ENCODE measurements at places on chromosomes 2 and 18.

DNA sequence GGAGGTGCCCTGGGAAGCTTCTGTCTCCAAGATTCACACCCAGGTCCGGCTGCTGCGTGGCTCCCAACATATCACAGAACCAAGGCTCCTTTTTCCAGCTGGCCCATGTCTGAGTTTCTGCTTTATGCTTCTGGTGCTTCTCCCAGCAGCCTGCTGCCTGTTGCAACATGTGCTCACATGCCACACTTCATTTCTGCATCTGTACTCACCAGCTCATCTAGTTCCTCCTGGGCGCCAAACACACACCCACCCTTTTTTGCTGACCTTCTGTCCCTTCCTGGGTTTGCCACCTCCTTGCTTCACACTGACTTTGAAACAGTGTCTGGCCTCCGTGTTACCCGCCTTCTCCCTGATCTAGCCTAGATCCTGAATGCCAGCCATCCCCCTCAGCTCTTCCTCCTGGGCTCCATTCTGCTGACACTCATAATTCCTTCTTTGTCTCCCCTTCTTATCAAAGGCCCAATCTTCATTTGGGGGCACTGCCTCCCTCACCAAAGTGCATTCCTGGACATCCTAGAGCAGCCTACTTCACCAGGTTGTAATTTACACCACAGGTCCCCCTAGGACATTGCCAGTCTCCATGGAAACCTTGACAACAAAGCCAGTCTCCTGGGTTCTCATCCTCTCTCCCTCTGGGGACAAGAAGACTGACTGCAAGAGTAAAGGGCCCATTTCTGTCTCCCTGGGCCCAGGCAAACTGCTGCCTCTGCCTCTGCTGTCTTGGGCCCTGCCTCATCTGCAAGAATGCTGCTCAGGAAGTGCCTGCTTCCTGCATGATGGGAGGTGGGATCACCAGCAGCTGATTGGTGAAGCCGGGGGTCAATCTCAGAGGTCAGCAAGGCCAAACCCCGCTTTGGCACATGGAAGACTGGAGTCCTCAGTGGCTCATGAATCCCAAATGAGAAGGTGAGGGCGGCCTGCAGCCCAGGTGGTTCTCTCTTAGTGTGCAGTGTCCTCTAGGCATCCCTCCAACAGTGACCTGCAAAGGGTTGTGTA, 13.9 kb upstream of the PROM2 start:
- no peak for DNase-seq

DNA sequence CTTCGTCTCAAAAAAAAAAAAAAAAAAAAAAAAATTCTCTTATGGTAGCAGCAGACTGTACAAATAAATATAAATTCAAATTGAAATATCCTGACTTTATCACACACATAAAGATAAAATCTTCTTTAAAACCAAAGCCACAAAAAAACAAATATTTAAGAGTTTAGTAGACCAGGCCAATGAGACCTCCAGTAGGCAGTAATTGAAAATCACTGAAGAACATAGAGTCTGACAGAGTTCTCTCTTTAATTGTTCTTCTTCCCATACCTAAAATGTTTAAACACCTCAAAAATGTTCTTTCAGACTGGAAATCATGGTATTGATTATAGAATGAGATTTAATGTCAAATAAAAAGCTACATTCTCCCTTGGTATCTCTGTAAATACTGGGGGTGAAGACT, 20.8 kb downstream of the PRPF40A start:
- no peak for DNase-seq

DNA sequence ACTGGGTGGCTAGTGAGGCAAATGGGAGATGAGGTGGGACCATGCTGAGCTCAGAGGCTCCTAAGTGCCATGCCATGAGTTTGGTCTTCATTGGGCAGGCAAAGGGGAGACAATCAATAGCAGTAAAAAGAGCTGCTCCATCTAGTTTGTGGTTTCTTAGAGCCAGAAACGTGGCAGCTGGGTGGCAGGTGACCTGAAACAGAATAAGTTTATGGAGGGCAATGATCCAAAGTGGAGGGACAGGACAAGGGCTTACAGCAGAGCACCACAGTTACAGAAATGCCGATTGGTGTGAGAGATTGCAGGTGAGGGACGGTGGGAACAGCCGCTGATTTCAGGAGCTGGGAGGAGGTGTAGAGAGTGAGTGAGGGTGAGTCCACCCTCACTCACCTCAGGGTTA, 237.0 kb downstream of the LPIN1 start:
- DNase-seq, result no peak

DNA sequence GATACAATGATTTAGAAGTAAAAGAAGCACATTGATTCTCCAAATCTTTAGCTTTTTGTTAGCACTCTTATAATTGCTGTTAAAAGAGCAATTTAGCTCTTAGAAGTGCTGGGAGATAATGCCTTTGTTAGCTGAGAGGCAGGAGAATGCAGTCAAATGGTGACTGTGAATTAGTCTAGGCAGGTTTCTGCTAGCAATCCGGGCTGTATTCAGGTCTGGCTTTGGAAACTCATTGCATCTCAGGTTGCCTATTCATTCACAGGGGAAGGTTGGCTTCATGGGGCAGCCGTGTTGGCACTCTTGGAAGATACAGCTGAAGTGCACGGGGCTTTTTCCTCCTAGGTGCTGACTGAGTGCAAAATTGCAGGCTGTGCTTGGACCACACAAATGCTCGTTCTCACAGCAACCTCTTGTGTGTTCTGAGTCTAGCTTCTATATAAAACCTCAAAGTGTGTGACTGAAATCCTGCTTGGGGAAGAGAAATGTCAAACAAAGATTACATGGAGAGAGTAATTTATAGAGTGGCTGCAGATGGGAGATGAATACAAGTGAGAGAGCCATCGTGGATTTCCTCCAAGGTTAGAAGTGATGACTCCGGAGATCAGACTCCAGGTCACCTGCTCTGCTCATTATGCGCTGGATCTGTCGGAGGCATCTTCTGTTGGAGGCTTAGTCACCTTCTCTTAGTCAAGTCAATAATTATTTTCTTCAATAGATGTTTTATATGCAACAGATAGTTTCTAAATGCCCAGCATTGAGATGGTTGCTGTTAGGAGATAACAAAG, 167.8 kb downstream of the PMAIP1 start:
- DNase-seq, result no peak

- no peak for DNase-seq
Measured at GRCh38 chr2:225030203-225030602, 12.1 kb downstream of the DOCK10 start.

- DNase-seq, result no peak
Measured at GRCh38 chr18:46318356-46318755, 214.2 kb downstream of the HAUS1 start.

GRCh38 chr2:7621018-7621814, 704.0 kb downstream of the RNF144A start:
- DNase-seq, result no peak

DNA sequence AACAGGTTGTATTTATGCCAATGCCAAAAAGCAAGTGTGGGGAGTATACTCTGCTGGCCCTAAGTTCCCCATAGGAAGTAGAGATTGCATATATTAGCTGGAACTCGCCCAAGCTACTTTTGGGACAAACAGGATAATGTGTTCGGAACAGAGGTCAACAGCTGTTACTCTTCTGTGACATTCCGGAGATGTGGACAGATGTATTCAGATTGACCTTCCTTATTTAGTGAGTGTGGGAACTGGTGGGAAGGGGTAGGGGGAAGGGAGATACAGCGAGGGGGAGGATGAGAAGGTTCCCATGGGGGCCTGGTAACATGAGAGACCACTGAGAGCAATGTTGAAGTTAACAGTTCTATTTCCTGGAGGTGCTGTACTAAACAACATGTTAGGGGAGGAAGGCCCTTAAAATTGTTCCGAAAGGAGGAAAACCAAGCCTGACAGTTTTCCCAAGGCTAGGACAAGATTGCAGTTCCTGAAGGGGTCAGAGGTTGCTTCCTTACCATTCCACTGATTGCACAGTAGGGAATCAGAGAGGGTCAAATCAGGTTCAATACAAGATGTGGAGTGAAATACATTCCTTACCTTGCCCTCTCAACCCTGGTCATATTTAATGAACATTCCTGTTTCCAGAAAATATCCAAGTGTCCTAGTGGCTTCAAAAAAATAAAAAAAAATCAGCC, 14.3 kb upstream of the CD28 start:
- no peak for DNase-seq

DNA sequence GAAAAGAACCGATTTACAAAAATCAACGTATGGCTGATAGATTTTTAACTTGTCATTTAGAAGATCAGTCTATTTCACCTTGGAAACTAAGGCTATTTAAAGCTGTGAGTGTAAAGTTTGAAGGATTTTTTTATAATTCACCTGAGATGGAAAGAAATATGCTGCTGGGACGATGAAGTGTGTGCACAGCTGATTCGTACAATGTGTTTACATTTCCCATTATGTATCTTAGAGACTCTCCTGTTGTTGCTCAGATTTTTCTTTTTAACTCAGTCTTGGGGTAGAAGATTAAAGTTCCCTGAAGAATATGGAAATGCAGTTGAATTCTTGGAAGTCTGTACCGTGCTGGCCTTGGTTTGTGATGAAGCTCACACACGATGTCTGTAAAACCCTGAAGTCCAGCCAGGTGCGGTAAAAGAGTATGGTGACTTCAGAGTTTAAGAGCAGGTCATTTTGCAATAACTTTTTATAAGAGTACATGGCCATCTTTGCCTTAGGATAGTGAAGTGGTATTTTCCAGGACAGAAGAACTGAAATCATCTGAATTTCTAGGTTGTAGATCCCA, 250.1 kb downstream of the PRKCE start:
- no peak for DNase-seq

- DNase-seq, result no peak
Measured at GRCh38 chr18:70074116-70074515, 126.4 kb upstream of the CD226 start.

- DNase-seq, result no peak
Measured at GRCh38 chr2:46826569-46827245, 88.9 kb downstream of the MCFD2 start.

DNA sequence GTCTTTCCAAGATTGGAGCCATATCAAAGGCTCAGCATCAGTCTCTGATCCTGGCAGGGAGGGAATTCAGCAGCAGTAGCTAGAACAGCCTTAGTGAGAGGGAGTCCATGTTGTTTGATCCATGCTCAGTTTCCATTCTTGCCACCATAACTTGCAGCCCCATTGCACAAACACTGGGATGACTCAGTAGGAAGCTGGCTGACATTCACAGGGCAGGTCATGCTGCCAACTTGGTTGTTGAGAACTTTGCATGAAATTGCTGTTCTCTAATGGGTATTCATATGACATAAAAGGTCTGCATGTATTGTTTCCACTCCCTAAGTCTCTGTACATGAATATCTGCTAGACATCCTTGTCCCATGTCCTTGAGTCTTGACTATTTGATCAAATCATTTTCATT, 29.9 kb upstream of the STAT4 start:
- no peak for DNase-seq

GRCh38 chr2:160670618-160671017, 177.0 kb upstream of the RBMS1 start:
- no peak for DNase-seq

GRCh38 chr2:232255033-232255432, 123.5 kb upstream of the ALPP start:
- no peak for DNase-seq

GRCh38 chr2:178860551-178860950, 53.3 kb upstream of the TTN start:
- DNase-seq, result no peak

GRCh38 chr2:213751446-213751845, 467.2 kb downstream of the SPAG16 start:
- no peak for DNase-seq

DNA sequence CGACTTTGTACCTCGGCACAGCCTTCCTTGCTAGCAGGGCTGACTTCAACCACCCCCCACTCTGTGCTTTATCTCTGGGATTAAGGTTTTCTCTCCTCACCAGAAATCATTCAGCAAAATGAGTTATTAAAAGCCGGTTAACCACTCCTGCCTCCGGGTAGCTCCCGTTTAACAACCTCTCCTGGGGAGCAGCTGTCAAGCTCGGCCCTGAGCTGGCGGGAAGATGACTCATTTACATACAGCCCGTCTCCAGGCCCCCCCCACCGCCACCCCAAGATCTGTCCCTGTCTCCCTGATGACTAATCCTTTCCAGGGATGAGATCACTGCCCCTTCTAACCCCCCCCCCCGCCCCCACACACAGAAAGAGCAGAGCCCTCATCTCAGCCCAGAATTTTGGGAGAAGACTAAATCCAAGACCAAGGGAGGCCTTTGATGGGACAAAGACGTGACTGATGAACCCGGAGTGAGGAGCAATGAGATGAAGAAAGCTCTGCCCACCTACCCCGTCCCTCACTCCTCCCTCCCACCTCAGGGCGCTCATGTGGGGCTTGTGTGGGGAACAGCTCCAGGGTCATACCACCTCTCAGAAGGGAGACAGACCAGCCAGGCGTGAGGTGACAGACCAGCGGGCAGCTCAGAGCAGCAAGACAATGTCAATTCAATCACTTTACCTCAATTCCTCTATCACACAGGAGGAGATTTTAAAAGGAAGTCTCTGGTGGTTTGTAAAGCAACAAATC, 131.4 kb downstream of the MSH2 start:
- DNase-seq, result no peak

DNA sequence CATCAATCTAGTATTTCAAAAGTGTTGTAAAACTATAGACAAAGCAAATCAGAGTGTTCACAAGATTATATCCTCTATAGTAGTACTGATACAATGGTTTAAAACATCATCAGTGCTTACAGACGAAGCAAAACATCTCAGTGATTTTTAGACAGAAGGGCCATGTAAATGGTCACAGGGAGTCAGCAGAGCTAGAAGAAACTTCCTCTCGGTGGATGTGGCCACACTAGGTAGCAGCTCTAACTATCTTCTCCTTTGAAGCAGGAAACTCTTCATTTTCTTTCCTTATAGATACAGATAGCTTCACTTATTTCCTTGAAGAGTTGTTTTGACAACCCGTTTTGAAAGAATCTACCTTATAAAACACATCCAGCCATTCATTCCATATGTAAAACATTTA, 80.4 kb upstream of the CD226 start:
- DNase-seq, result no peak

DNA sequence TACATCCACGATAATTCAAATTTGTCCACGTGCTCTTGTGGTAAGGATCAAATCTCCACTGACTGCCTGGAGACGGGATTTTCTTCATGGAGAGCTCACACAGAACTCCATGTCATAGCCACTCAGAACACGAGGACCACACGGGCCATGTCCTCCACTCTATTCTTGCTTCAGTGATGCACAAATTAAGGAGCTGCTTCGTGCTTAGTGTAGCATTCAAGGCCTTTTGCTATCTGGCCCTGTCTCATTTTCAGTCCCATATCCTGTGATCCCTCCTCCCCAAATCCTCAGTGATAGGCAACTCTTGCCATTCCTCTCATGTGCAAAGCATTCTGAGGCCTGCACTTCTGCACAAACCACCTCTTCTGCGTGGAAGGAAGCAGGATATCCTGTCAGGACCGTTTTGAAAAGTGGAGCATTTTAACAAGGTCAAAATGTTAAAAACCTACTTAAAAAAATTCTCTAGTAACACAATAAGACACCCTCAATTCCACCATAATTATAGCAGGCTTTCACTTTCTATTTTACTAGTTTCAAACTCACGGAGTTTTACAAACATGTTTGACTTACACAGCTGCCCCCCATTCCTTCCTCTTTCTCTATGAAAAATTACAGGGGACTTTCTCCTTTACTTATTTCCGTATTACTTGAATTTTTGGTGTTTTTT, 35.2 kb downstream of the ST3GAL5 start:
- DNase-seq, result no peak

GRCh38 chr18:79416022-79416676, 20.4 kb downstream of the NFATC1 start:
- DNase-seq, result no peak
